ENCODE measurements at places on chromosomes 7 and 10.

- peak; percentile 82 for DNase-seq
Measured at GRCh38 chr7:33918438-33919143, 13.3 kb downstream of the BMPER start.

DNA sequence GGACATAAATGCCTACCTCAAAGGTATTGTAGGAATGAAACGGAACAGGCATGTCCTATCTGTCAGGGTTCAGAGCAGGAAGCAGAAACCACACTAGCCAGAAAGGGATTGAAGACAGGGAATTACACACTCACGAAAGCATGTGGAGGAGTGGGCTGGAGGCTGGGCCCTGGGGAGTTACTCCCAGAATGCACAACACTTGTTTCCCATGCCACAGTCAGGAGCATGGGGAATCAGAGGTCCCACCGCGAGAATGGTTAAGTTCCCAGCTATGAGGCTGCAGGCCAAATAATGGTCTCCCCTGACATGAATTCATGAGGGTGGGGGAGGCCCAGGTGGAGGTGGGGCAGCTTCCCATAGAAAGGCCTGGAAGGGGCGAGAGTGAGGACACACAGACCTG lies 212.7 kb downstream of the HERPUD2 start:
- DNase-seq = no peak

DNA sequence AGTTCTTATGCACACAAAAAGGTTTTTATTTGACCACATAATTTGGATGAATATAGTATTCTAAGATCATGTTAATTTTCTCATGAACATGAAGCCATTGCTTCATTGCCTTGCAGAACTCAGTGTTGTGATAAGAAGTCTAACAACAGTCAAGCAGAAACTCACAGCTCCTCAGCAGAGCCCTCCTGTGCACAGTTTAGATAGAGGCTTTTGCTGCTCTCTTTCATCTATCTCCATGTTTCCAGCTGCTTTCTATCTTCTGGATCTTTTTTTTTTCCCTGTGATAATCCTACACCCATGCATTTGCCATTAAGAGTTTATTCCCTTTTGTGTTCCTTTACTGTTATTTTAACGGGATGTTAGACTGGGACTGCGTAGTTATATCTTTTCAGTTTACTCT lies 557.7 kb upstream of the LRRTM3 start:
- no peak for DNase-seq

DNA sequence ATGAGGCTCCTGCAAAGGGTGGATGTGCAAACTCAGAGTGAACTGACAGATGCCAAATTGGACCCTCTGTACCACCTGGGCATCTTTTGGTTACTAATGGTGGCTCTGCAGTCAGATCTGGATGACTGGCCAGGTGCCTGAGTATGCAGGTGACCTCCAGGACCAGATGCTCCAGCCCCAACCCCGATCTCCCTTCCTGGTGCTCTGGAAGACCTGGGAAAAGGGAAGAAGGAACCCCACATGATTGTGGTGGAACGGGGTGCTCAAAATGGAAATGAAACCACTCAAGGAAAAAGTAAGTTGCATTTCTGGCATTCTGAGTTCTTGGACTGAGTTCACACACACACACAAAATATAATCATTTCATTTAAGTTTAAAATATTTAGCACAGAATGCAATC lies 9.8 kb upstream of the AEBP1 start:
- DNase-seq = no peak

DNA sequence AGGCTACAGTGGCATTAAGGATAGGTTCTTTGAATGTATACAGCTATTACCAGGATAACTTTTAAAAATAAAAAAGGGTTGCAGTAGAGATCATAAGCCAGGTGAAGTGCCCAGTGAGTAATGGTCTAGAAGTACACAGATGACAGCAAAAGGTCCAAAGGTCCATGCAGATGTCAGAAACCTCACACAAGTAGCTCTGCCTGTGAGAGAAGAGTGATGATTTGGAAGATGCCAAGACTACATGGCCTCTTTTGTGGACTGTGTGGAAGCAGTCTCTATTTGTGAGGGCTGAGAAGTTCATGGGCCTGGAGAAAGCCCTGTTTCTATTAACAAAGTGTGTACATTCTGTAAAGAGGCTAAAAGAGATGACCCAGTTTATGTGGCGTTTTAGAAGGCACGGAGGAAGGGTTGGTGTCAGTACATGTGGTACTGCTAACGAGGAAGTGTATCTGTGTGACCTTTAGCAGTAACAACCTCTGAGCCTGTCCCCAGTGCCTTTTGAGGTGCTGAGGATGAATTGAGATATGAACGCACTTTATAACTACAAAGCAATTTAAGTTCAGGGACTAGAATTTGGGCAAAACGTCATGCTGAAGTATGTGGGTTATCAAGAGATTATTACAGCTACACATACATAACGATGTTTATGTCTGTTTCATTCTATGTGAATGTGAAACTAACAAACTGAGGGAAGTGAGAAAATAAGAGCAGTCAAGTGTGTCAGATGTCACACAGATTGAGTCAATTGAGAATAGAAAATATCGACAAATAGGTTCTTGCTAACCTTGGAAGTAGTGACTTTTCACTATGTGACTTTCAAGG lies 7.6 kb downstream of the CYCS start:
- no peak for DNase-seq

DNA sequence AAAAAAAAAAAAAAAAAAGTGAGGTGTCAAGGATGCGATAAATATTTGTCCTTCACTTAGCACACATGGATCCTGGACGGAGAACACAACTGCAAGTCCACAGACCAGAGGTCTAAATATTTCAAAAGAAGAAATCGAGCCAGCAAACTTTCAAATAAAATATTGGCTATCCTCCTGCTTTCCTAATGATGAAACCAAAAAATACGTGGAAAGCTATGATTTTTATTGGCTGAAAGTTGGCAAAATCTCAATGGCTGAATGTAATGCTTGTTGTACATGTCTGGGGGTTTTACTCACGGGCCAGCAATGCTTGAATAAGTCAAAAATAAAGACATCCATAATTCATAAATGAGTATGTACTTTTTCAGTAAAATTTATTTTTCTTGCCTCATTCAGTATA lies 19.0 kb upstream of the MGMT start:
- no peak for DNase-seq

DNA sequence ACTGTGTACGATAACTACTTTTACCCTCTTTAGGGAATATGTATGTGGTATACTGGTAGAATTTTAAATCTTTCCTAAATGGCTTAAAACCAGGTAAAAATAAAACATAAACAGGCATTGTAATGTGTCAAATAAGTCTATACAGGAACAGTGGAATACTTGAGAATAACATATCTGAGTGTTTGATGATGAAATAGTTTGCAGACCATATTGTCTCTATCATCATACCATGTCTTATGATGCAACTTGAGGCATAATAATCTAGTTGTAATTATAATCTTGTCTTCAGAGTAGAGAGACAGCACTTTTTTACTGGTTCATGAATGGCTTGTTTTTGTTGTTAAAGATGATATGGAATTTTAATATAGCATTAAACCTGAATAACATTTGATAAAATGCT lies 293.5 kb downstream of the CDK14 start:
- DNase-seq = no peak

DNA sequence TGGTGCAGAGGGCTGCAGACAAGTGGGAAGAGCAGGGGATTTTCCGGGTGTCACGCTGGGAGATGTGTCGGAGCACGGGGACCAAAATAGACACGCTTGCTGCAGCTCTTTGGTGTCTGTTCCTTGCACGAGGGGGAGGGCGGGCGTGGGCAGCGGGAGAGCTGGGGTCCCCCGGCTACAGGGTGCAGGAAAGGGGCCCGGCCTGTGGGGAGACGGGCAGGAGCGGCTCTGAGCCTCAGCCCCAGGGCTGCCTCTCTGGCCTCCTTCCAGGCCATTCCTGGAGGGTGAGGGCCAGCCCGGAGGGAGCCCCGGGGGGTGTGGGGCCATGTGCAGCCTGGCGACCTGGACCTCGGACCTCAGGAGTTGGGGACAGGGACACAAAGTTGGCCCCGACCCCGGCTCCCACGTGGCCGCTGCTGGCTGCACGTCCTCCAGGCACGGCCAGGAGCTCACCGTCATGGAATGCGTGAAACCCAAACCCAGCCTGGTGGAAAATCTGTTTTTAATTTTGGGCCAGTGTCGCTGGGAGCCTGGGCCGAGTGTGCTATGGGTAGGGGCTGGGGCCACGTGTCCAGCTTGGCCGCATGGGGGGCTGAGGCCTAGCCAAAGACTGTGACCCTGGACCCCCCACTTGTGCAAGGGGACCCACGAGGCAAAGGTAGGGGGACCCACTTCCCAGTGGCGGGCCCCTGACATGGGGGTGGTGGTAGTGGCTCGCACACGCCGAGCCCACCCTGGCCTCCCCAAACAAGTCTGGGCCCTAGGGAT lies 6.6 kb downstream of the TTYH3 start:
- no peak for DNase-seq

GRCh38 chr10:95287281-95287680 lies 3.5 kb downstream of the PDLIM1 start:
- no peak for DNase-seq

GRCh38 chr7:11376529-11376928 lies 402.9 kb downstream of the PHF14 start:
- DNase-seq = no peak

DNA sequence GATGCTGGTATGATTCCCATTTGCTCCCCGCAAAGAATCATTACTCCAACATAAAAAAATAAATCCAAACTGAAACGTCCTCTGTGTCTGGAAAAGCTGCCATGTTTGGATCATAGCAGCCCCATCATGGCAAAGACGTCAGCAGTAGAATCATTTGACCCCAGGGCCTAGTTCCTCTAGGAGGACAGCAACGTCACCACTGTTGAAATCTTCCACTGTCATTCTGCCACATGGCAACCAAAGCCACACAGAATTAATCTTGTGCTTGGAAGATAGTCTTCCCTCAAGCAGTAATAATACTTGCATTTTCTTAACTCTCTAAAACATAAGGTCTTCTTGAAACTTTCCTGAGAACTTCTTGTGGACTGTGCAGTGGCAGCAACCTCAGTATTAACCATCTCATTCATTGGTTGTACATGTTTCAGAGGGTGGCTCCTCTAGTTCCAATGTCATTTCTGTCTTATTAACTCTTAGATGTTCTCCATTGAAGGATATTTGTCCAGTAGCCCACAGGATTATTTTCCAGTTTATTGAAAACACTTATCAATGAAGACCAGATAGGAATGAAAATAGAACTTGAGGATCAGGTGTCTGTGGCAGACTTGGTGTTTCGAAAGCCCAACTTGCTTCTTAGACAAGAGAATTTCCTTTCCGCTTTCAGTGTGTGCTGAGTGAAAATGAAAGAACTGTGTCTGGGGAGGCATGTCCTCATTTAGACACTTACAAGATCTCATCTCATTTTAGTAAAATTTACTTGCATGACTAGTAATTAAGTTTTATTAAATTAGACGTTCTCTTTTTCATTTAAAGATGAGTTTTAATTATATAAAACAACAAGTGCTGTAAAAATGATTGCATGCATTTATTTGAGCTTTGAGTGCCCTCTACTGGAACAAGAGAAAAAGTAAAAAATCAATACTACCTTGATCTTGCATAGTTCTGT lies 28.9 kb upstream of the INHBA start:
- peak; percentile 22 for DNase-seq

GRCh38 chr10:6313111-6313895 lies 110.6 kb downstream of the PFKFB3 start:
- DNase-seq = peak; percentile 36

DNA sequence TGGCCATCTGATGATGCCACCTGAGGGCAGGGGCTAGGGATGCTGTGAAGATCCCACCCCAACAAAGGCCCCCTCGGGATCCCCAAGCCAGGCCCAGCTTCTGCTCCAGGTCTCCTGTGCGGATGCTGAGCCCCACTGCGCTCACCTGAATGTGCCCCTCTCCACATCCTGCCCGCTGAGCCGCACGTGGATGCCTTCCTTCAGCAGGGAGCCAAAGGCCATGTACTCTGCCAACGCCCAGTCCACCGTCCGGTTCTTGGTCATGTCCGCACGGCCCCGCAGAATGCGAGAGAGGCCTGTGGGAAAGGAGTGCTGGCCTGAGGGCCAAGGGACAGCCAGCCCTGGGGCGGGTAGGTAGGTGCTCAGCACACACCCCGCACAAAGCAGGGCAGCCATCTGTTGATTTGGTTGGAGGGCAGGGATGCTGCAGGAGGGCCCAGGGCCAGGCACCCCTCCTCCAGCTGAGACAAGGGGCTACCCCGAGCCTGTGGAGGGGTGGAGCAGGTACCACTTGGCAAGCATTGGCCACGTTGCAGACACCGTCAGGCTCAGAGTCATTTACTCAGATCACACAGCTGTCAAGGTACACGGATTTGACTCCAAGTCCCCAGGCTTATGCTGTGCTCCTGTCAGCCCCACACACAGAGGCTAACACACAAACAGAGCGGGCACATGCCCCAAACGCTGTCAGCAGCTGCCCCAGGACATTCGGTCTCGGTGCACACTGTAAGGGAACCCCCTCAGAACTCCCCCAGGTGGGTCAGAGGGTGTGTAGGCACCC lies 19.2 kb downstream of the OGDHL start:
- DNase-seq = no peak

GRCh38 chr7:32206987-32207386 lies 136.8 kb upstream of the PDE1C start:
- peak; percentile 4 for DNase-seq

DNA sequence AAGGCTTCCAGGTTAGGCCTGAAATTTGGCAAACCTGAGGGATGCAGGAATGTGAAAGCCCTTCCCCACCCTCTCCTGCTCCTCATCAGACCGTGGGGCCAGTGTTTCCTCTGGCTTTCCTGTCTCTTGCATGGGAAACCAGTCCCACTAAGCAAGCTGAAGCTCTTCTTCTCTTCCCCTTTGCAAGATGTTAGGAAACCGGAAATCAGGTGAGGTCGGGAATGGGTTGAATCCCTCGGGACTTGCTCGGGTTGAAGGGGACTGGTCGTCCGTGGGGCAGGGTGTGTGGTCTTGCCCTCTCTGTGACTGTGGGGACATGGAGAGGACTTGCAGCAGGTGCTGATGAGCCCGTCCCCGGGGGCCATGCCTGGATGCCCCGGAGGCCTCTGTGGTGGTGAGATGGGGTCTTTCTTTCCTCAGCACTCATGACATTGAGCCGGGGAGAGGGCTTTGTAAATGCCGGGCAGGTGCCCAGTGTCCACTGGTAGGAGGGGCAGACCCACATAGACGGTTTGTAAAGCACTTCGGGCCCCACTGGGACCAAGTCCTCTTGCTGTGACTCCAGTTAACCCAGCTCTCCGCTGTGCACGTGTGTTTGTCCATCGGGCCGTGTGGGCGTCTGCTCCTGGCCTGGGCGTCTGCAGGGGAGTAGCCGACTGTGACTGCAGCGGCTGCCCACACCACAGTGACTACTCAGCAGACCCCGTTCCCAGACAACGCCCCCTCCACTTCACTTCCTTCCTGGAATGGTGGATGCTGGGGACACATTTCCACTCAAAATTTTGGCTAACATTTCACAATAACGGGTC lies 373.9 kb downstream of the GLRX3 start:
- no peak for DNase-seq

GRCh38 chr7:77702968-77703472 lies 6.8 kb downstream of the RSBN1L start:
- DNase-seq = no peak

DNA sequence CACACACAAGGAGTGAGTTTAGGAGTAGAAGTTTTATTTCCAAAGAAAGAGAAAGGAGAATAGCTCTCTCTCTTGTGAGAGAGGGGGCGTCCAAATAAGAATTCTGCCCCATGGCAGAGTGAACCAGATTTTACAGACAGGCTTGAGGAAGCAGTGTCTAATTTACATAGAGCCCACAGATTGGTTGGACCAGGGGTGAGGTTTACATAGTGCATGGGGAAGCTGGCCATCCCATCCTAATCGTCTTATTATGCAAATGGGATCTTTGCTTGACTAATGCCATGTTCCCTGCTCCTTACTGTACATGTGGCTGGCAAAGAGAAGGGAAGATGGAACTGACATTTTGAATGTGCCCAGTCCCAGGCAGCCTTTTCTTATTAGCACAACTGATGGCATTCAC lies 60.0 kb upstream of the ACSM6 start:
- peak; percentile 13 for DNase-seq

Measured in A673 (cell line).